Common myeloid progenitor, CD34-positive (primary cell): ENCODE measurements at places on chromosomes 1 and 21.
A peak's percentile ranks its signal among the peaks of the same experiment; 100 is the strongest.

DNA sequence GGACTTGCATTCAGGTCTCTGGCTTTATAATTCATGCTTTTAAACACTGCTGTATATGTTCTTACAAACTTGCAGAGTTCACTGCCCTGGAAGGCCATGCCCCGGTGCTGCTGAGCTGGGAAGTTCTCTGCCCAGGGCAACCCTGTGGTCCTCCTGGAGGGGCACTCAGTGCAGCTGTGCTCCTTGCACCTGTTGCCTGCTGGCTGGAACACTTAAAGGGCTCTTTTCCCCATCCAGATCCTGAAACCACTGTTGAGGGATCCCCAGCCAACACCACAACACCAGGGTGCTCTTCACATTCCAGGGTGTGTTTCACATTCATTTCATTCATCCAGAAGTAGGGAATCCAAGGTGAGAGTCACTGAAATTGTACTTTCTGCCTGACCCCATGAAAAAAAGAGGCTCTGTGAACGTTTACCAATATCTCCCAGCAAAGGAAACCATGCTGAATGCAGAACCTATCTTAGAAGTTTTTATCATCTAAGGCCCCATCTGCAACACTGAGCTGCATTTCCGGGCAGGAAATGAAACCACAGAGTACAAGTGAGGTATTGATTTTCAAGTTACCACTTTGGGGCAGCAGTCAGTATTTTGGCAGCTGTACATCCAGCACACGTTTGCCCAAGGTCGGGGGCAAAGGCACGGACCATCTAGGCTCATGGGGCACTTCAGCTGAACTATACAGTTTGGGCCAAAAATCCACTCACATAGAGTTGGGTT lies 16.4 kb upstream of the KIAA0040 start:
- peak; percentile 89 for DNase-seq

DNA sequence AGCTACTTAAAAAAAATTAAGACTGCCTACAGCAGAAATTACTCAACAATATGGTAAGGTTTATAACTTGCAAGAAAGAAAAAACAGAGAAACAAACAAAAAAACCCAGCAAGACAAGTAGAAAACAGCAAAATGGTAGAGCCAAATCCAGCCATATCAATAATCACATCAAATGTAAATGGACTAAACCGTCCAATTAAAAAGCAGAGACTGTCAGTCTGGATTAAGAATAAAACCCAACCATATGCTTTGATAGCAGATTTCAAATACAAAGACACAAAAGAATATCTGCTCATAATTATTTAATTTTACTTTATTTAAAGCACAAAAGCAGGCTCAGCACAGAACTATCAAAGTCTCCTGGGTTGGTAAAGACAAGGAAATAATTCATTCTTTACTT lies 17.5 kb downstream of the PACC1 start:
- DNase-seq: no peak

- DNase-seq: no peak
Observed at GRCh38 chr1:193709607-193710006, 523.2 kb upstream of the B3GALT2 start.

DNA sequence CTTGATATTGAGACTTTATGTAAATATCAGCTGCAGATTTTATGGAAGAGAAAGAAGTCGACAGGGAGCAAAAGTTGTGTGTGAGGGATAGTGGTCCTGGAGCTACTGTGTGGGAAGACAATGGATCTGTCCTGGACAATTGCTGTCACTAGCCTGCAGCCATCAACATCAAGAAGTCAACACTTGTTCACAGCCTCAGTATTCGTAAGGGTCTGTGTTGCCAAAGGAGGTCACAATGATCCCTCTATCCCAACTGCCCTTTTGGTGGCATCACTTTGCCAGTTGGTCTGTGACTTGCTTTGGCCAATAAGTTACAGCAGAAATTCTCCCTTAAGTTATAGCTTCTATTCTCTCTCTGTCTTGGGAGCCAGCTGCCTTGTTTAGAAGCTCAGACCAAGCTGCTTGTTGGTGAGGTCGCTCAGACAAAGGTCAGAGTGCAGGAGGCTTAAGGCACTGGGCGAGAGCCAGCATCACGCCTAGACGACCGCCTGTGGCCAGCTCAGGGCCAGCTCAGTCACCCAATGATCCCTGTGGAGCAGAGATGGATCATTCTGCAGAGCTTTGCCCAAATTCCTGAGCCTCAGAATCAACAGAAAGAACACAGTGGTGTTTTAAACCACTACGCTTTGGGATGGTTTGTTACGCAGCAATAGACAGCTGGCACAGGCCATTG lies 134.9 kb downstream of the RHOU start:
- no peak for DNase-seq

DNA sequence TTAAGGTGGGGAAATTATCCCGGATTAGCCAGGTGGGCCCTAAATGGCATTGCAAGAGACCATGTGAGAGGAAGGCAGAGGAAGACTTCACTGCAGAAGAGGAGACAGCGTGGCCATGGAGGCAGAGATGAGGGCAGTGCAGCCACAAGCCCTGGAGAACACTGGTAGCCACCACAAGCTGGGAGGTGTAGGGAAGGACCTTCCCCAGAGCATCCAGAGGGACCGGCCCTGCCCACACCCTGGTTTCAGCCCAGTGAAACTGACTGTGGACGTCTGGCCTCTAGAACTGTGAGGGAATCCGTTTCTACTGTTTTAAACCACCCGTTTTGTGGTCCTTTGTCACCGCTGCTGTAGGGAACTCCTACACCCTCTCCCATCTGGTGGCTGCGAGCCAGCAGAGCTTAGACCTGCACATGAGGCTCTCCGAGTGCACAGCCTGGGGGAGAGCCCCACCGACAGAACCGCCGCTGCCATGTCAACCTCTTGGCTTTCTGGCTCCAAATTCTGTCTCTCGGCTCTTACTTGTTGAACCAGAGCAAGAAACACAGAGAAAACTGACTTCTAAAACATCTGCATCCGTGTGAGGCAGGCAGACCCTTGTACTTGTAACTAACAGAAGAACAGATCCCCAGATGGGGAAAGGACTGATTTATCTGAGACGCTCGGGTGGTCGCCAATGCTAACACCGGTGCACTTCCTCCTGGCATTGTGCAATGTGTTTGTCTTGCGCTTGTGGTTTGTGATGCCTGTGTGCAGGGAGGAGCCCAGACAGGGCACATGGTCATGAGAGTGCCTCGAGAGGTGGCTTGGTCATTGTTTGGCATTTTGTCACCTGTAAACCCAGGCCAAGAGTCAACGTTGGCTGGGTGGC lies 90.8 kb upstream of the TMPRSS2 start:
- DNase-seq: peak; percentile 93

DNA sequence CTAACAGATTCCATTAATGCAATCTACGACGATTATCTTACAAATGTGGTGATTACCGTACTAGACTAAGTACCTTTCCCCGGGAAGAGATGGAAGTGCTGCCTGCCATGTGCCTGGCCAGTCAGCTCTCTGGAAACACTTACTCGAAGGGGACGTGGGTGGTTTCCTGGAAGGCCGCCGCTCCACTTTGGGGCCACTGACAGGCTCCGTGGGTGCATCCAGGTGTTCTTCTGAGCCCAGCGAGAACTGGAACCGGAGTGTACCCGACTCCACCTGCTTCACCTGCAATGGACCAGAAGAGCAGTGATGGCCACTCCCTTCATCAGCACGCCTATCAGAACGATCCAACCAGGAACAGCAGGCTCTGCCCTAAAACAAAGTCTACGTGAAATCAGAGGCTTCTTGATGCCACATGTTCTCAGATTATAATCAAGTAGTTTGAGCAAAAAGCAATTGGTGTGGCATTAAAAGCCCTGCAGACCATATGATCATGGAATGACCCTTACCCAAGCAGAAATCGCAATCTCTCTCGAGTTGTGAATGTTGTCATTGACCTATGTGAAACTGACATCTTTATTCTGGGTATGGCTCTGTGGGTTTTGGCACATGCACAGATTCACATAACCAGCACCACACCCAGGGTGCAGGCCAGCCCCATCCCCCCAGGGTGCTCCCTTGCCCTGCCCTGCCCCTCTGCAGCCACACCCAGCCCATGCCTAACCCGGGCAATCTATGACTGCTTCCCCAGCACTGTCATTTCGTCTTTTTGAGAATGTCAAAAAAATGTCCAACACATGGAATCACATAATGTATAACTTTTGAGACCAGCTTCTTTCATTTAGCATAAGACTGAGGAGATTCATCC lies 64.5 kb downstream of the NPHP4 start:
- DNase-seq: no peak

- DNase-seq: no peak
Observed at GRCh38 chr1:157833145-157833544, 8.5 kb downstream of the CD5L start.

DNA sequence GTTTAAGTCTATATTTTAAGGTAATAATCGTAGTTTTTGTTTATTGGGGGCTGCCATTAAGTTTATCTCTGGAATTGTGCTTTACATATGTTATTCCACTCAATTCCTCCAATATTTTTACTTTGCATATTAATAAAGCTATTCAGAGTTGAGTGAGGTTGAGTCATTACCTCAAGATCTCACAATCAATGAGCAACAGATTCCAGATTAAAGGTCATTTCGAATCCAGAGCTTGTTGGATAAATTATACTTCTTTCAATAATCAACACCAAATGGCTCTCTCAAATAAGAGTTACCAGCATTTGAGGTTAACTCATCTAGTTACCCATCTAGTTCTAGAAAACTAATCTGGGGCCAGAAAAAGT lies 16.7 kb downstream of the RGS4 start:
- no peak for DNase-seq

GRCh38 chr1:6235296-6235677 lies 477 bp downstream of the ICMT start:
- DNase-seq: no peak

GRCh38 chr1:29384496-29385015 lies 148.2 kb downstream of the PTPRU start:
- no peak for DNase-seq
